Glomerular endothelial cell (primary cell): ENCODE measurements at places on chromosomes 12 and 14. TPM values are rescaled to one million over a fixed set of nuclear protein-coding genes. Genes with fewer than 3 reads are reported as not detected.

Gene GLT1D1
- not detected in 2 replicates for total RNA-seq

Gene CLEC7A
- total RNA-seq = 0.15 and 0.41 TPM in 2 replicates

Gene KRT82
- total RNA-seq = not detected in 2 replicates

Gene BMAL2
- total RNA-seq = 30.1 and 33.3 TPM in 2 replicates

Gene HVCN1
- total RNA-seq = 0.58 and 1.9 TPM in 2 replicates

Gene BCL11B
- 0.18 TPM in 1 of 2 replicates, not detected in the other for total RNA-seq

Gene KRT73
- not detected in 2 replicates for total RNA-seq

Gene GRIN2B
- 0.06 and 0.10 TPM in 2 replicates for total RNA-seq

Gene ADCK1
- 7.2 and 12.7 TPM in 2 replicates for total RNA-seq

Gene SRRM4
- total RNA-seq = not detected in 2 replicates

Gene CHGA
- 0.29 and 5.3 TPM in 2 replicates for total RNA-seq

Gene VASH1
- total RNA-seq = 25.1 and 103 TPM in 2 replicates

GRCh38 chr12:53743266-53744129, 8.3 kb downstream of the CISTR start:
- DNase-seq = no peak

GRCh38 chr12:64147875-64148274, 74.2 kb downstream of the KICS2 start:
- no peak for DNase-seq

GRCh38 chr12:3533703-3534386, 42.8 kb downstream of the PRMT8 start:
- no peak for DNase-seq

GRCh38 chr14:90815822-90816662, at the start of gene TTC7B:
Gene TTC7B (minus strand): TSS chr14:90816430. CDS start chr14:90816295, 135 bp downstream.
- no peak for DNase-seq

- DNase-seq = no peak
Observed at GRCh38 chr12:66050610-66051009, 79.9 kb downstream of the LLPH start.

GRCh38 chr12:131959116-131959515, 9.4 kb downstream of the EP400 start:
- DNase-seq = no peak

DNA sequence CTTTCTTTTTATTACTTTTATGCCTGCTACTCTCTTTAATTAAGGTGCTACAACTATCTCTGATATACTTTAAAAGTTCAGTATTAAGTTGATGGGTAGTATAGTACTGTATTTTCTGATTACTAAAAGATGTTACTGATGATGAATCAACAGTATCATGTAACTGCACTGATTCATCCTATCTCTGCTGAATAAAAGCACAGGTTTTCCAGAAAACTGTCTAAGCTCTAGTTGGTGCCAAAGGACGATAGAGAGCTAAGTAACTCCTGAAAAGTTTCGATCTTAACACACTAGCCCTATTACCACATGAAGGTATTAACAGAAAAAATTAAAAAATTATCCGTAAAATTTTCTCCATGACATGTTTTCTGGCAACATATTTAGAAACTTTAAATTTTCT, 2.1 kb downstream of the SCAF11 start:
- no peak for DNase-seq

- DNase-seq = no peak
Observed at GRCh38 chr14:75268633-75269550, 9.7 kb upstream of the FOS start.

GRCh38 chr12:30820406-30820946, 65.7 kb upstream of the CAPRIN2 start:
- no peak for DNase-seq

- DNase-seq = no peak
Observed at GRCh38 chr14:101772770-101773169, 11.3 kb downstream of the PPP2R5C start.

DNA sequence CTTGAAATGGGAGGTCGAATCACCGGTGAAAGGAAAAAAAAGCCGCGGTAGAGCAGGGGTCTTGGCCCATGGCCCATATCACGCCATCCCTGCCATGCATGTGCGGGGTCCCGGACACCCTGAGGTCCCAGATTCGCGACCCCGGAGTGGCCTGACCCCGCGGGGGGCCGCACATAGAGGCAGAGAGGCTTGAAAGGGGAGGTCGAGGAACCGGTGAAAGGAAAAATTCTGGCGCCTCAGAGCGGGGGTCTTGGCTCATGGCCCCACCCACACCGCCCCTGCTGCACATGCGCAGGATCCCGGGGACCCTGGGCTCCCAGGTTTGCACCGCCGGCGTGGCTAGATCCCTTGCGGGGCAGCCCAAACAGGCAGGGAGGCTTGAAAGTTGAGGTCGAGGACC, 319.8 kb downstream of the ALG10 start:
- no peak for DNase-seq

- DNase-seq = no peak
Observed at GRCh38 chr14:24238123-24238522, 4.3 kb downstream of the TINF2 start.

DNA sequence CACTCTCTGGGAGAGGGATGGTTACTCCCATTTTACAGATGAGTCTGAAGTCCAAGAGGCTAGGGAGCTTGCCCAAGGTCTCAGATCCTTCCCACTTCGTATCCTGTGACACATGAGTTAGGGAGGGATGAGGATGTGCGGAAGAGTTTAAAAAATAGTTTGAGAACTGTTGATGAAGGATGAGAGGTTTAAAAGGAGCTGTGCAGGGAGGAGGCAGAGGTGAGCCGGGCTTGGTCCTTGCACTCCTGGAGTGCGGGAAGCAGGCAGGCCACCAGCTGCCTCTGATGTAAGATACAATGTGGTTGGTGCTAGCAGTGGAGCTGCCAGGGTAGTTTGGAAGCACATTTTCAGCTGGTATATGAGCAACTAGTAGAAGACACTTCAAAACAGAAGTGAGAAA, 46.5 kb downstream of the TSPAN9 start:
- no peak for DNase-seq

DNA sequence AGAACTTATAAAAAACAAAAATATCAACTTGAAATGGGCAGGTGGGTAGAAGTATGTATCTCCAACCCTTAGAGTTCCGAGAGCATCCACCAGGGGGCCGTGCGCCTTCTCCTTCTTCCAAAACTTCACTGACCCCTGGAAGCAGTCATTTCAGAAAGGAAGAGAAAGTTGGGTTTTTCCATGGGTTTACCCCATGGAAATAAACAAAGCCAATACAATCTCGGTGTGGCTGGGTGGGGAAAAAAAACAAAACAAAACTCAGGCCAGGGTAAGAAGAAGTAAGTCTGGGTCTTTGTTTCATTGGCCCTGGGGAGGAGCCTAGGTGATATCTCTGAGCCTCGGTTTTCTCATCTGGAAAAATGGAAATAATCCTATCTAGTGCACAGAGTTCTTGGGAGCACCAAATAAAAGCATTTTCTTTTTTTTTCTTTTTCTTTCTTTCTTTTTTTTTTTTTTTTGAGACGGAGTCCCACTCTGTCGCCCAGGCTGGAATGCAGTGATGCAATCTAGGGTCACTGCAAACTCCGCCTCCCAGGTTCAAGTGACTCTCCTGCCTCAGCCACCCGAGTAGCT, 33.6 kb upstream of the HNF1A start:
- DNase-seq = peak; percentile 10

DNA sequence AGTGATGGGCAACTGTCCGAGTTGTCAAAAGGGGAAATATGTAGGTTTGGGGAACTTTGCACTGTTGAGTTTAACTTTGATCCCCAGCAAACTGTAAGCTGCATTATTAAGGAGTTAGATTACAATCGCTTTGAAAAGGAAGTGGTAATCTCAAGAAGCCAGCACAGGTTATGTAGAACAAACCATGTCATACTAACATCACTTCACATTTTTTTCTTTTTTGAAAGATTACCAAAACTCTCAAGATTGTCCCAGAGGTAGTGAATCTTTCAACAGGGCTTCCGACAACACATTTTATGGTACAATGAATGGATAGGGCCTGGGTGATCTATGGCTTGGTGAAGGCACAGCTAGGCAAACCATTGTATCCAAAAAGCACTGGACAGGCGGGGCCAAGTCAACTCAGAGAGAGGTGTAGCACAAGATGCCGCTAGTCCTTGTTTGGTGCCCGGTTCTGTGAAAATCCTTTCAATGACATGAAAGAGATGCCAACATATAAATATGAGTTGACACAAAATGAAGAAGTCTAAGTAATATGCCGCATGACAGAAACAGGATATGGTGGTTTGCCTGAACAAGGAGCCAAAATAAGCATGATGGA, 24.3 kb upstream of the PARP11 start:
- DNase-seq = no peak

- DNase-seq = no peak
Observed at GRCh38 chr14:49505041-49505766, 81.0 kb downstream of the RPS29 start.

DNA sequence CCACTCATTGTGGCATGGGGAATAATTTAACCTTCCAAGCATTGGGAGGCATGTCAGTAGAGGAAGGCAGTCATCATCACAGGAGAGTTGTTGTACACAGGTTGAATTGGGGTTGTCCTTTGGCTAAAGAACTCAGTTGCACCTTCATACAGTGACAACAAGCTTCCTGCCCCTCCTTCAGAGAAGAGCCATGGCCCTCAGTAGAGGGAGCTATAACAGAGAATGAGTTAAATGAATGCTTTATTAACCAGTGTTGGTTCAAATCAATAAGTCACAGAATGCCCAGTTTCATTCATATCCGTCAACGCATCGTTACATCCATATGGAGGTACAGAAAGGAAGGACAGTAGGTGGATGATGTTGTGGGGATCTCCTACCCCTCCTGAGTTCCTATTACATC, 4.8 kb downstream of the IFNG-AS1 start:
- DNase-seq = no peak

DNA sequence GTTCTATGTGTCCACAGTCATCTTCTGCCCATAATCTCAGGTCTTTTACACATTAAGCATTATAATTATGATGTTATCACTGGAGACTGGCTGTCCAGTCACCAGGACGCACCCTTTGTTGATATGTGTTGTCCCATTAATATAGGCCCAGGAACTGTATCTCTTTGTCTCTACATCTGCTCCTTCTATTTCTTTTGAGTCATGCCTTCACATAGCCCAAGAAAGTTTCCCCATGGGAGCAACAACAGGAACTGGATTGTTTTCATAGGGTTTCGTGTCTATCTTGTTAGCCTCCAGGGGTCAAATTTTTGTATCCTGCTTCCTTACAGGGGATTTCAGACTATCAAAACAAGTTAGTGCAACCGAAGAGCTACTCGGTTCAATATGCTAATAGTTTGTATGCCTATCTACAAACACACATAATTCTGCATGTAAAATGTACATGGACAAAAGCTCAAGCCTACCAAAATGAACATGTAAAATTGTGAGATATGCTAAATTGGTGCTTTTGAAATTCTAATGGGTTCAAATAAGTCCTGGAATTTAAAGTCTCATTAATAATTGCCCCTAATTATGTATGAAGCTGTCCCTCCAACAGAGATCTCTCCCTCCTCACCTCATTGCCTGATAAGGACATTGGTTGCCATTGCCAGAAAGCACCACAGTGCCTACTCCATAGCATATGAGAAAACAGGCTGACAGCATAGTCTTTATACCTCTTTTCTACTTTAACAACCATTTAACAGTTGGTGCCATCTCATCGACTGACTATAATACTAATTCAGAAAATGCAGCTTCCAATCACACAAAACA, 99.8 kb upstream of the DIO2 start:
- DNase-seq = no peak

GRCh38 chr14:54758041-54758440, 144.6 kb downstream of the GCH1 start:
- no peak for DNase-seq

GRCh38 chr14:100256339-100256895, 17.5 kb downstream of the YY1 start:
- DNase-seq = no peak

- DNase-seq = no peak
Observed at GRCh38 chr12:8630131-8630530, 17.5 kb upstream of the AICDA start.

DNA sequence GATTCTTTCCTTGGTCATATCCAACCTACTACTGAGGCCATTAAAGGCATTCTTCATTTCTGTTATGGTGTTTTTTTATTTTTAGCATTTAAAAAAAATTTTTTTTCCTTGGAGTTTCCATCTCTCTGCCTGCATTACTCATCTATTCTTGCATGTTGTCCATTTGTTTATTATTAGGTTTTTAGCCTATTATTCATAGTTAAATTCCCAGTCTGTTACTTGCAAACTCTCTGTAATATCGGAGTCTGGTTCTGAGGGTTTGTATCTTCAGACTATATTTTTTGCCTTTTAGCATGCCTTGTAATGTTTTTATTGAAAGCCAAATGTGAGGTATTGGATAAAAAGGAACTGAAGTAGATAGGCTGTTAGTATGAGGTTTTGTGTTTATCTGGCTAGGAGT, 284.3 kb downstream of the FUT8 start:
- DNase-seq = no peak

GRCh38 chr12:15808250-15808649, 19.1 kb upstream of the EPS8 start:
- no peak for DNase-seq

DNA sequence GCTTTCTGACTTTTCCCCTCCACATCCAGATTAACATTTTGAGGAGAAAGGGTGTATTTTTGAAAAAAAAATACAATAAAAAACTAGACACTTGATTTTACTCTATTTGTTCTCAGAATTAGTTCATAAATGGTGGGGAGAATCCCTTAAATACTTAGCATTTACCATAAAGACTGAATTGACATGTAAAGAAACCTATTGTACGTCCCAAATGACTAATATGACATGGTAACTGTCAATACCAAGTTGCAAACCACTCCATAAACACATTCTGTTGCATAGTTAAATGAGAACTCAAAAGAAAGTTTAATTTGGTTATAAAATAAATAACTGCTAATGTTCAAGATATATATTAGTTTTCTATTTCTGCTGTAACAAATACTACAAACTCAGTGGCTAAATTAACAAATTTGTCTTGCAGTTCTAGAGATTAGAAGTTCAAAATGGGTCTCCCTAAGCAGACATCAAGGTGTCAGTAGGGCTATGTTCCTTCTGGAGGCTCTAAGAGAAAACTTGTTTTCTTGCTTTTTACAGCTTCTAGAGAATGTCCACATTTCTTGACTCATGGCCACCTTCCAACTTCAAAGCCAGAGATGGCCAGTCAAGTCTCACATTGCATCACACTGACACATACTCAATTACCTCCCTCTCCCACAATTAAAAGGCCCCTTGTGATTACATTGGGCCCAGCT, 16.0 kb downstream of the NELL2 start:
- DNase-seq = no peak

- no peak for DNase-seq
Observed at GRCh38 chr14:72766296-72766695, 127.6 kb downstream of the DPF3 start.

GRCh38 chr12:53230108-53230845, 1.7 kb downstream of the RARG start:
- no peak for DNase-seq

DNA sequence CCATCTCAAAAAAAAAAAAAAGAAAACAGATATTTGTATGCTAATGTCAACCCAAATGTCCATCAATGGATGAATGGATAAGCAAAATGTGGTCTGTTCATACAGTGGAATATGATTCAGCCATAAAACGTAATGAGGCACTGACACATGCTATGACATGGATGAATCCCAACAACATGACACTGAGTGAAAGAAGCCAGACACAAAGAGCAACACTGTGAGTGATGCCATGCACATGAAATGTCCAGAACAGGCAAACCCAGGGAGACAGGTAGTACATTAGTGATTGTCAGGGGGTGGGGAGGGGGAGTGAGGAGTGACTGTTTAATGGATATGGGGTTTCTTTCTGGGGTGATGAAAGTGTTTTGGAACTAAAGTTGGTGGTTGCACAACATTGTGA, 50.2 kb downstream of the ARL6IP4 start:
- no peak for DNase-seq
